ENCODE measurements at places on chromosomes 16 and 17.

DNA sequence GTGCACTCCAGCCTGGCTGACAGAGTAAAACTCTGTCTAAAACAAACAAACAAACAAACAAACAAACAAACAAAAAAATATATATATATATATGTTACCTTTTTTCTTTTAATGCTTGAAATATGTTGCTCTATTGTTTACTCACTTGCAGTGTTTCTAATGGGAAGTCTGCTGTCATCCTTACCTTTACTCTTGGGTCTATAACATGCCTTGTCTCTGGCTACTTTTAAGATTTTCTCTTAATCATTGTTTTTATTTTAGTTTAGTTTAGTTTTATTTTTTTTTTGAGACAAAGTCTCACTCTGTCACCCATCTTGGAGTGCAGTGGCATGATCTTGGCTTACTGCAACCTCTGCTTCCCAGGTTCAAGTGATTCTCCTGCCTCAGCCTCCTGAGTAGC, 16.1 kb upstream of the TNRC6A start:
- DNase-seq: no peak

DNA sequence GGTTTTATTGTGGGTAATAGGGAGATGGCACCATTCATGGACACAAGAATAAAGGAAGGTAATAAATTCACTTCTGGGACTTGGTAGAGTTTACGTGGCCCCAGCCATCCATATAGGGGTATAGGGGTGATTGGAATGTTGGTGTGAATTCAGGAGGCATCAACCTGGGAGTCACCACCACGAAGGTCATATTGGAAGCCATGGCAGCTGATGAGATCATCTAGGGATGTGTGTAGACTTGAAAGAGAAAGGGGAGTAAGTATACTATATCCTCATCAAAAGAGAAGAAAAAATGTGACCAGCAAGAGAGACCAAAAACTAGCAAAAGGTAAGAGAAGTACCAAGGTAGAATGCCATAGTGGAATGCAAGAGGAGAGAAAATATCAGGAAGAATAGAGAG, 26.6 kb upstream of the GINS3 start:
- no peak for DNase-seq

GRCh38 chr16:2884041-2884451, 1.0 kb downstream of the FLYWCH2 start:
- DNase-seq: no peak

DNA sequence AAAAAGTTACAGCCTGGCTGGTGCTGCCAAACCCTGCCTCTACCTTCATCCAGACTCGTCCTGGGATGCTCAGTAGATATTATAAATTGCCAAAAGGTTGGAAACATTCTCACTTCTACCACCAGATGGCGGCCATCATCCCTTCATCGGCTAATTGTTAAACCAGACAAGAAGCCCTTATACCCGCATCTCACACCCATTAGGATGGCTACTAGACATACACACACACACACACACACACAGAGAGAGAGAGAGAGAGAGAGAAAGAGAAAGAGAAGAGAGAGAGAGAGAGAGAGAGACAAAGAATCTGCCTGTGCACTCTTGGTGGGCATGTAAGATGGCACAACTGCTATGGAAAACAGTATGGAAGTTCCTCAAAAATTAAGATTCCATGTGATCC, 15.0 kb upstream of the SCIMP start:
- DNase-seq: peak; percentile 30

DNA sequence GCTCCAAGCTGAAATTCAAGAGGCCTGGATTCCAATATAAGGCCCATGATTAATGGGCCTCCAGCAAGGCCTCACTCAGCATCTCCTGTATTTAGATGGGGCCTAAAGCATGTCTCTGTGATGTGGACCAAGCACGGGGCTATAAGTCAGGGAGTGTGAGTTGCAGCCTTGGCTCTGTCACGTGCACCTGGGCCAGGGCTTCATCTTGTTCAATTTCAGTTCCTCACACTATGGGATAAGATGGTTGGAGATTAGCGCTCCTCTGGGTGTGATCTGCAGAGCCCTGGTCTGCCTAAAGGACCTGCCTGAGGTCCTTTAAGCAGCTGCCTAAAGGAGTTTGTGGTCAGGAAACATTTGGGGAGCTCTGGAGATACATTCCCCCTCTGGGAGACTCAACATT, 25.2 kb downstream of the KLHL36 start:
- no peak for DNase-seq

DNA sequence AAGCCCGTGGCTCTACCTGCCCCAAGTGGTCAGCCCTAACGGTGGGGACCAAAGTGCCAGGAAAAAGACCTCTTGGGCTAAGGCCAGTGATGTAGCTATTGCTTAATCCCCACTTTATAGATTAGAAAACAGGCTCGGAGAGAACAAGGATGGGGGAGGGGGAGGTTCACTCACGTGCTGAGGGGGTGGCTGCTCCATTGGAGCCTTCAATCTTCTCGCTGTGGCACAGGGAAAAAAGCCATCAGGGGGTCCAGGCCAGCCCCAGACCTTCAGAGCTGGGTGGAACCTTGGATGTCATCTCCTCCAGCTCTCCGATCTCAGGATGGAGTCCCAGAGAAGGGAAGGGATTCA, 45.9 kb downstream of the SRCIN1 start:
- no peak for DNase-seq

- no peak for DNase-seq
These were observed 203.7 kb upstream of the CDH5 start for GRCh38 chr16:66162821-66163220.

GRCh38 chr17:73232587-73233373, 28.9 kb downstream of the CPSF4L start:
- DNase-seq: no peak

GRCh38 chr17:8621585-8621984, 8.9 kb downstream of the MYH10 start:
- DNase-seq: no peak

DNA sequence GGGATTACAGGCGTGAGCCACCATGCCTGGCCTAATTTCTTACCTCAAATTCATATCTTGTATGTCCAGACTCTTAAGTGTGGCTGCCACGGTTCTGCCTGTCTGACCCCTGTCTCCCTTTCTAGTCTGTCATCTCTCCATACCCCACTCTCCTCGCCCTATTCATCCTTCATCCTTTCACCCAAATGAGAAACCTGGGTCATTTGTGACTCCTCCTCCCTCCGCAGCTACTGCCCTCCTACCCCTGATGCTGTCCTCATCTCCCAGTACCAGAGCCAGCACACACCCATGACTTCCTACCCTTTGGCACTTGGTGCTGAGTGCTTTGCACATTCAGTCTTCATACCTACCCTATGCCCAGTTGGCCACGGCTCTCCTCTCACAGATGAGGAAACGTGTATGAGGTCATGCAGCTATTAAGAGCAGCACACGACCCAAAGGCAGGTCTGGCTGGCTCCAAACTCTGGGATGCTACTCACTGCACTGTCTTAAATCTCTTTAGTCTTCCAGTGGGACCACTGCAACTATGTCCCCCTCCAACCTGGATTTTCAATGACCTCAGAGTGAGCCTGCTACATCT, 1.6 kb downstream of the SPATA32 start:
- DNase-seq: no peak

- no peak for DNase-seq
These were observed 800 bp downstream of the ZNF747 start for GRCh38 chr16:30533748-30534367.

DNA sequence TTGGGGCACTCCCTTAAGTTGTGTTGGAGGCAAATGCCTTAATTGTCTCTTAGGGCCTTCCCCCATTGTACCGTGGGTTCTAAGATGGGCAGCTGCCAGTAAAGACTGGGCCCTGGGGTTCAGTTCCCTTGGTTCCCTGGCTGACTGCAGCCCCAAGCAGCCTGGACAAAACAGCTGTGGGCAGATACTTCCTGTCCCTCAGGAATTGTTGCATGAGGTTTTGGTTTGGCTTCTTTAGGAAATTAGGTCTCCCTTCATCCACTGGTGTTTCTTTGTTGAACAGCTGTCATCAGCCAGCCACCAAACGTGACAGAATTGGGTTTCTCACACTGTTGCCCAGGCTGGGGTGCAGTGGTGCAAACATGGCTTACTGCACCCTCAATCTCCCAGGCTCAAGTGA, 42.0 kb upstream of the ETV4 start:
- DNase-seq: no peak

GRCh38 chr16:2002406-2003230, 7.0 kb downstream of the ZNF598 start:
- no peak for DNase-seq

DNA sequence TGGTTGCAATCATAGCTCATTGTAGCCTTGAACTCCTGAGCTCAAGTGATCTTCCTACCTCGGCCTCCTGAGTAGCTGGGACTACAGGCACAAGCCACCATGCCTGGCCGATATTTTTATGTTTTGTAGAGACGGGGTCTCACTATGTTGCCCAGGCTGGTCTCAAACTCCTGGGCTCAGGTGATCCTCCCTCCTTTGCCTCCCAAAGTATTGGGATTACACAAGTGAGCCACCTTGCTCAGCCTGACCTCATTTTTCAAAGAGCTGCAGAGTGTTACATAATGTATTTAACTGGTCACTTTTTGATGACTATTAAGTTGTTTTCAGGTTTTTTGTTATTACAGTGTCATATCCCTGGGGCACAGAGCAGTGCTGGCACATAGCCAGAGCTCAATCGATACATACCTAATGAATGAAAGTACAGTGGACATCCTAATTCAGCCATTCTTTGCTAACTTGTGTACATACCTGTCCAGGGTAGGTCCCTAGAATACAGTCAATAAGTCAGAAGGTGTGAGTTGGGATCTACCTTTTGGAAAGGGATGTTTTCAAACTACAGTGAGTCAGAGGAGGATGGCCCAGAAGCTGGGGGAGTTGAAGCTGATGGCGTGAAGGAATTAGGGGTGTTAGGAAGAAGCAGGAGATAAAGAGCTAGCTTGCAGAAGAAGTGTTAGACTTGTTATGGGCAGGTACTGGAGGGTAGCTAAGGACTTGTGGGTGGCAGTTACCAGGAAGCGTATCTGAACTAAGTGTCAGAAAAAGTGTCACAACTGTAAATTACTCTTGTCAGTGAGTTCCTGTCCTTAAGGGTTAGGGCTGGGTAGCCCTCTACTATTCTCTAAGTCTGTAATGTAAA, 20.1 kb upstream of the CYLD start:
- DNase-seq: peak; percentile 16

- no peak for DNase-seq
These were observed 173.5 kb downstream of the BCAS3 start for GRCh38 chr17:60851181-60851580.

- no peak for DNase-seq
These were observed 994 bp downstream of the PITPNA start for GRCh38 chr17:1561420-1562175.

DNA sequence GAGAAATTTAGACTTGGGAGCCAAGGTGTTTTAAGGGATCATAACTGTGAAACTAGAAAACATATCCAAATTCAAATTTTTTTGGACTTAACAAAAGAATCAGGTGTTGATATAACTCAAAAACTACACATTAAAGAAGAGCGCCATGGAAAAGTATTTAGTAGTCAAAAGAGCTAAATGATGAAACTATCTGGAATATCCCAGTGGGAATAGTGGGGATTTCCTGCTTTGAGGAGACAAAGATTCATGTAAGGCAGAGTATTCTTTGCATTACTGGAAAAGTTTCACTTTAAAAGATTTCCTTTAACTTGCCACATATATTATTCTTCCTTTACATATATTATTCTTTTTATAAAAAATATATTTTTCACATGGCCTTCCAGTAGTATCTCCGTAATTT, 40.3 kb upstream of the VPS4A start:
- DNase-seq: no peak

DNA sequence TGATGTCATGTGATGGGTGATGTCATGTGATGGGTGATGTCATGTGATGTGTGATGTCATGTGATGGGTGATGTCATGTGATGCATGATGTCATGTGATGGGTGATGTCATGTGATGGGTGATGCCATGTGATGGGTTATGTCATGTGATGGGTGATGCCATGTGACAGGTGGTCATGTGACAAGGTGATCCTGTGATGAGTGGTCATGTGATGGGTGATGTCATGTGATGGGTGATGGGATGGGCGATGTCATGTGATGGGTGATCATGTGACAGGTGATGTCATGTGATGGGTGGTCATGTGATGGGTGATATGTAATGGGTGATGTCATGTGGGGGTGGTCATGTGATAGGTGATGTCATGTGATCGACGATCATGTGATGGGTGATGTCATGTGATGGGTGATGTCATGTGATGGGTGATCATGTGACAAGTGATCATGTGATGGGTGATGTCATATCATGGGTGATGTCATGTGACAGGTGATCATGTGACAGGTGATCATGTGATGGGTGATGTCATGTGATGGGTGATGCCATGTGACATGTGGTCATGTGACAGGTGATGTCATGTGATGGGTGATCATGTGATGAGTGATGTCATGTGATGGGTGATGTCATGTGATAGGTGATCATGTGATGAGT, 17.2 kb downstream of the CD300LB start:
- peak; percentile 82 for DNase-seq

DNA sequence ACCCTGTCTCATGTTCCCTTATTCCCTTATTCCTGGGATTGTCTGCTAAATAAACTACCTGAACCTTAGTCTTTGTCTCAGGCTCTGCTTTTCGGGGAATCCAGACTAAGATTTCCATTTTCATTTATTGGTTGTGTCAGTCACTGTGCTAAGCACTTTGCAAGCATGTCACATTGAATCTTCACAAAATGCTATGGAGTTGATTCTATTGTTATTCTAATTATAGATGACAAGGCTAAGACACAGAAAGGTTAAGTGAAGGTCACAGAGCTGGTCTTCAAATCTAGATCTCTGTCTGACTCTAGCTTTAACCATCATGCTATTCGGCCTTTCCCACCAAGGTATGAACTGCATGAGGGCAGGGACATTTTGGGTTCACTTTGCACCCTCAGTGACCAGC, 13.4 kb upstream of the CES5A start:
- no peak for DNase-seq

DNA sequence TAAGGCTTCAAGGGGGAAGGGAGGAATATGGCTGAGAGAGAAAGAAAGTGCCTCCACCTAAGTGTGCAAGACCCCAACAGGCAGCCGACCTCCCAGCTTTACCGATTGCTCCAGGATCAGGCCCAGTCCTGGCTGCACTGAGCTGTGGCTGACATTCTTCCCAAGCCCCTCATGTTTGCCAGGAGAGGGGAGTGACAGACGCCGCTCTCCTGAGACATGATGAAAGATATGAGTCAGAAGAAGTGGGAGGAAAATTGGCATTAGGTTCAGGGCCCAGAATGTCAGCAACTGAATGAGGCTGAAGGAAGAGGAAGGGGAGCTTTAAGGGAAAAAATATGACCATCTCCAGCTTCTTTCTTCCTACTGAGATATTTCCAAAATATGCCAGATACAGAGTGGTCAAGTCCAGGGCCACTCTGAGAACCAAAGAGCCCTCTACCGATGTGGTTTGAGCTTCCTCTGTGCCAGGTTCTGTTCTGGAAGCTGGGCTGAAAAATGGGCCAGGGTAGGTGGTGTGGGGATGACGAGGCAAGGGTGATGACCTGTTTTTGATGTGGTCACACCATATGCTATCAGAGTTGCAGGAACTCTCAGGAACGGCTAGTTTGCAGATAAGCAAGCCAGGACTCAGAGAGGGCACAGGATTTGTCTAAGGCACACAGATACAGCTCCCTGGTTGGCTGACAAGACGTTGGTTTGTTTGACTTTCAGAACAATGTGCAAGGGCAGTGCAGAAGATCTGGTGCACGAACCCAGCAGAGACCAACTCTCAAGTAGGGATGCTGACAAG, 176.7 kb downstream of the SOX9 start:
- DNase-seq: no peak
